Left lung (tissue), 14 donors: ENCODE measurements at places on chromosomes 16 and 17. TPM values are rescaled to one million over a fixed set of nuclear protein-coding genes. Genes with fewer than 3 reads are reported as not detected.

CAPNS2 gene
- 0.32 TPM for polyA plus RNA-seq

NUDT16L1 gene
- polyA plus RNA-seq: 31.0 TPM

KRT33B gene
- polyA plus RNA-seq: not detected

CLEC19A gene
- 0.81 TPM for polyA plus RNA-seq

PRSS8 gene
- polyA plus RNA-seq: 98.0 TPM
